8988T (cell line): ENCODE measurements at places on chromosomes 4 and X.

DNA sequence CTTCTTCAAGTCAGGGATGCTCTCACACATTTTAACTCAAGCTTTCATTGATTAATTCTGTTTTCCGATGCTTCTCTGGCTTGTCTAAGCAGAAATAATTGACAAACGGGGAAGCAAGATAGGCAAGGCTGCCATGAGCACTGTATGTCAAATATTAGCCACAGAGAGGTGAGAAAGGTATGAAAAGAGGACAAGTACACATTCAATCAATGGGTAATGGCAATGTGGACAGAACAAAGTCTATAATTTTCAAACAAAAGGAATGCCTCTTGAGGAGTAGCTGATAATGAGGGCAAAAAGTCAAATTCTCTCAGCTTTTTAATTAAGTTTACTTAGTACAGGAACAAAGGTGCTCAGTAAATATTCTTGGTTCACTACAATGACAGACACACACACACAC, 19.6 kb downstream of the COX7B2 start:
- DNase-seq = no peak

GRCh38 chrX:23959781-23960180, 52.0 kb downstream of the CXorf58 start:
- DNase-seq = no peak

DNA sequence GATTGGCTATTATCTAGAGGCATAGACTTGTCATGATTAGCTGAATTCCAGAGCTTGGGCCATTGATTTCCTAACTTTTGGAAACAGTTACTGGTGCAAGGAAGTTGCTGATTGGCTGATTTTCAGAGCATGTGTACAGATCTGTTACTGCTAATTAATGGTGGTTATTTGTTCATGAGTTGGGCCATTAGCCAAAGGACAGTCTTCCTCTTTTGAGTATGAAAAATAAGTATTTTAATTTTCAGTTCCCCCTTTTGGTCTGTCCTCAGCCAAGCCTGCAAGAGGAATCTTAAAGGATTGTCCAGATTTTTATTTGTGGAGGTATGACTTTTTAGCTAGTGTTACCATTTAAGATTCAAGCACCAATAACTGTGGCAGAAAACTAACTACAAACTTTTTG, 7.0 kb upstream of the DSPP start:
- DNase-seq = no peak

DNA sequence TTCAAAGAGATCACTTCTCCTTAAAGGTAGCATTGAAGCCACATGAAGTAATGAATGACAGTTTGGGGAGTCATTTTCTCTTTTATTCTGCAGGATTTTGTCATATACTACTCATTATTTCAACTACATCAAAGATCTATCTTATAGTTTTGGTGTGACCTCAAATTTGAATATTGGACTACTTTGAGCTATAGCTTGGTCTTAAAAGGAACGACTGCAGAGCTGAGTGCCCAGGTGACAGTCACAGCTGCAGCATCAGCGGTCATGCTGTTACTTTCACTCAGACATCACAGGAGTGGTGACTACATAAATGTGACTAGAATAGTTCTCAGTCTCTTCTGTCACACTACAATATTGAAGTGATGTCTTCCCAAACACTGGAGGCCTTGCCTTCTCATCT, 10.7 kb upstream of the SPCS3 start:
- DNase-seq = no peak

GRCh38 chr4:14627038-14627437, 375.2 kb upstream of the CPEB2 start:
- no peak for DNase-seq

DNA sequence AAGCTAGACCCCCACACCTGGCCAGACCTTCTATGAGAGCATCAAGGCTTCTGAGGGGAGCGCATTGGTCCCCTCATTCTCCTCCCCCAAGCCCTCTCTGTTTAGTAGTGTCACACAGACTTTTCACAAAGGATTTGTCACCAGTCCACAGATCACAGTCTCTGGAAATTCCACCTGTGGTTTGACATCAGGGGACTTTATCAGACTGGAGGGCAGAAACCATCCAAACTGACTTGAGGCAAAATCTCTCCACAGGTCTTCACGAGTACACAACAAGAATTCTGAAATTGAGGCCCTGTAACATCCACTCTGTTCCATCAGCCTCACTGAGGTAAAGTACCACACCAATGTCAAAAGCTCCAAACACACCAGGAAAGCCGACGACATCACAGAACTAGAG, 112.5 kb downstream of the SH3KBP1 start:
- no peak for DNase-seq

DNA sequence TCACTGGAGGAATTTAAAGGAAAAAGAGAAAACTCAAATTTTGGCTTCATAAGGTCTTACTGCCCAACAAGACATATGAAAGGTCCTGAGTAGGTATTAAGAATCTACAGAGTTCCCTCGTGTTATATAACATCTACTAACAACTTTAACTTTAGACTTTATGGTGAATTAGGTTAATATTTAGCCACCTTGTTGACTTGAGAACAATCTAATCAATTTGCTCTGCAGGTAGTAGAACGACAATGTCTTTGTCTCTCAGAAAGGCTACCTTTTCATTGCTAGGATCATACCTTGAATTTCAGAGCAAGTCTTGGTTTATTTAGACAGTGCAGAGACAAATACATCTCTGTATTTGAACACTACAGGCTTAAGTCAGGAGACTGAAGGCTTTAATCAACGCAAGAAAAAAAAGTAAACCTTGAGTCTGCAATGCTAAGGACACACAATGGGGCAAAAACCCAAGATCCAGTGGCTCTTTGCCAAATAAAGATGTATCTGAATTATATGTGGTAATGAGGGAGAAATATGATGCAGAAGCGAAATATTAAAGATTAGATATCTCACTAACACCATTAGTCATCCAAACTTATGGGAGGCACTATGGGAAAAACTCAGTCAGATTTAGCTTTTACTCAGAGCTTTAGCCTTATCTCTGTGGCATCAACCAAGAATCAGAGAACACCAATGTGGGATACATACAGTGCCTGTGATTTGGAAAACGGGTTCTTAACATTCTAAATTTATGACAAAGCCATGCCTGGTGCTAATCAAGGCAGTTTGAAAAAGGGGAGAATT, 93.6 kb upstream of the FTHL17 start:
- no peak for DNase-seq

GRCh38 chrX:40010550-40011321, 87.0 kb downstream of the BCOR start:
- no peak for DNase-seq

DNA sequence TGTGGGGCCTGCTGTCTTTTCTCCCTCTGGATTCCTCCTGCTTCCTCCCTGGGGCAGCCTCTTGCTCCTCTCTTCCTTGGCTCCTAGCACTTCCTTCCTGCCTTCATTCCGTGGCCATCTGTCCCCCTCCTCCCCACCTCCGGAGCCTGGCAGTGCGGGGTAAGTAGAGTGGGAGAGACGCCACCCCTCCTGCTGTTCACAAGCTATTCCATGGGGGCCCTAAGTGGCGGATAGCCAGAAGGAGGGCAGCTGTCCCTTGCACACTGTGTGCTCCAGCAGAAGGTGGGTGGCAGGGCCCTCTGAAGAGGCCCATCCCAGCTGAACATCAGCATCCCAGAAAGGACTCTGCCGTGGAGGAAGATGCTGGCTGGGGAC, 27.4 kb downstream of the CCNQ start:
- DNase-seq = no peak

DNA sequence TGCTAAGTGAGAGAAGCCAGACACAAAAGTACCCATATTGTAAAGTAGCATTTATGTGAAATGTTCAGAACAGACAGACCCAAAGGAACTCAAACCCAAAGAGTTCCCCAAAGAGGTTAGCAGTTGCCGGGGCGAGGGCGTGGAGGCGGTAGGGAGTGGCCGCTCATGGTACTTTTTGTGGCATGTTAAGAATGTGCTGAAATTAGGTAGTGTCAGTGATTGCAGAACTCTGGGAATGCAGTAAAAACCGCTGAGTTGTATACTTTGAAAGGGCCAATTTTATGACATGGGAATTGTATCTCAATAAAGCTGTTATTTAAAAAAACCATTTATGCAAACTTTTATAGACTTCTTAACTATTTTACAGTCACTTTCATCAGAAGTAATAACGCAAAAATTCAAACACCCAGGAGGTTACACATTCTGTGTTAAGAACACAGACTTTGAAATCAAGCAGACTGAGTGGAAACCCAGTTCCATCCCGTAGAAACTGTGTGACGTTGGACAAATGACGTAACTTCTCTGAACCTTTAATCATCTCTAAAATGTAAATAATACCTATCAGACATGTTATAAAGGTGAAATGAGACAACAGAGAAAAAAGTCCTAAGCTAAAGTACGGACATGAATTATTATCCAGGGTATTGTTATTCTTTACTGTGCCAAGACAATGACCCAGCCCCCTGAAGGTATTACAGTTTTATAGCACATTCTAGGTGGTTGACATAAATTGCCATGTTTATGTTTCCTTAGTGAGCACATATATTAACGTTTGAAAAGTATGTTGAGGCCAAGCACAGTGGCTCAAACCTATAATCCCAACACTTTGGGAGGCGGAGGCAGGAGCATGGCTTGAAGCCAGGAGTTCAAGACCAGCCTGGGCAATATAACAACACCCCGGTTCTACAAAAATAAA, 19.7 kb downstream of the ZFP42 start:
- DNase-seq = no peak

- DNase-seq = no peak
Measured at GRCh38 chr4:8077181-8078108, 81.2 kb downstream of the ABLIM2 start.

DNA sequence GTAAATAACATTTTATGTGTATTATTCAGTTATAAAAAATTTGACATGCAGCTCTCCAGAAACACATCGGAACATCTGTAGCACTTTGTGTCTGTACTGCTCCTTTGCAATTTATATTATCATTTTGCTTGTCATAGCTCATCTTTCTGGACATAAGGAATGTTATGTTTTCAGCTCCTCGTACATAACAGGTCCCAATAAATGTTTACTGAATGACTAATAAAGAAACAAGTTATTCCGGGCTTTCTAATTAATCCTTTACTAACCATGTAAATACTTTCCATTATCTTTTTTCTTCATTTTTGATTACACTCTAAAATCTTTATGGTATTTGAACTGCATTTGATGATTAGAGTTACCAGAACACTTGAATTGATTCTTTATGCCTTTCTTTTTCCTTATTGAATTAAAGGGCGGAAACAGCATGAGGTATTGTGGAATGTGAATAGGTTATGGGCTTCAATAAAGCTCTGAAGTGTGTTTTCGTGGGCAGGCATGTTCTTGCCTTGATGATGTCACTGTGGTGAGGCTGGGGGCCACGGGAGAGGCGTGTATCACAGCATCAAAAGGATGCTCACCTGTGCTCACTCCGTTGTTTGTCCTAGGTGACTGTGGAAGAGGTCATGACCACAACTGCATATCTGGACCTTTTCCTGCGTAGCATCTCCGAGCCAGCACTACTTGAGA, 131.6 kb downstream of the GATB start:
- DNase-seq = no peak

DNA sequence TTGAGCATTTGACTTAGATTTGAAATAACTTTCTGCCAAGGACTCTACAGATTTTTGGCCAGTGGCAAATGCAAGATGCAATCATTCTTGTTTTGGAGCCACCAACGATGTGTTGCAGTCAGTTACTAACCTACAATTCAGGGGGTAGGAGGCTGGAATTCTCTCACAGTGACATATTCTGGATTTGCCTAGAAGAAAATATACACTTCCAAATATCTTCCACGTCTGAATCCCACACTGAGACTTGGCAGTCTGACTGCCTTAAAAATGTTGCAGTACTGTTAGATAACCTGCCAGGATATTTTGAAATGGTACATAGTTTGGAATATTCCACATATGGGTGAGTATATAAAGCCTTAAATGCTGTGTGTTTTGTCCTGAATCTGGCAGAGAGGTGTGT, 27.6 kb upstream of the AGTR2 start:
- no peak for DNase-seq

GRCh38 chr4:73525611-73526010, 44.1 kb downstream of the AFM start:
- DNase-seq = no peak

DNA sequence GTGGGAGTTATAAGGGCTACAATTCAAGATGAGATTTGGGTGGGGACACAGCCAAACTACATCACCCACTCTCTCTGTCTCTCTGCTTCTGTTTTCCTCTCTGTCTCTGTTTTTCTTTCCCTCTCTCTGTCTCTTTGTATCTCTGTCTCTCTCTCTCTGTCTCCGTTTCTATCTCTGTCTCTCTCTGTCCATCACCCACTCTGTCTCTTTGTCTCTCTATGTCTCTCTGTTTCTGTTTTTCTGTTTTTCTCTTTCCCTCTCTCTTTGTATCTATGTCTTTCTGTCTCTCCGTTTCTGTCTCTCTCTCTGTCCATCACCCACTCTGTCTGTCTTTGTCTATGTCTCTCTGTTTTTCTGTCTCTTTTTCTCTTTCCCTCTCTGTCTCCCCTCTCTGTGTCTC, 25.3 kb downstream of the IL3RA start:
- no peak for DNase-seq

DNA sequence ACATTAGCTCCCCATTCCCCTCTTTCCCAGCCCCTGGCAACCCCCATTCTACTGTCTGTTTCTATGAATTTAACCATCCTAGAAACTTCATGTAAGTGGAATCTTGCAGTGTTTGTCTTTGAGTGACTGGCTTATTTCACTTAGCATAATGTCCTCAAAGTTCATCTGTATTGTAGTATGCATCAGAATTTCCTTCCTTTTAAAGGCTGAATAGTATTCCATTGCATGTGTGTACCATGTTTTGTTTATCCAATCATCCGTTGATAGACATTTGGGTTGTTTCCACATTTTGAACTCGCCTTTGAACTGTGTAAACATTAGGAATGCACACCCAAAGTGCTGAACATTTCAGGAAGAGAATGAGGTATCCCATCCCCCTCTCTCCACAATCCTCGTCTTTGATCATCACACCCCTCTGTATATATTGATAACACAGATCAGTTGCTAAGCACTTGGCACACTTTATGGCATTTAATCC, 56.4 kb upstream of the PLAC1 start:
- no peak for DNase-seq
